ENCODE measurements at places on chromosomes 6 and 20.

- DNase-seq, result no peak
Observed at GRCh38 chr20:43840382-43841070, 74.1 kb upstream of the TOX2 start.

- no peak for DNase-seq
Observed at GRCh38 chr20:9038791-9039535, 29.9 kb upstream of the PLCB4 start.

DNA sequence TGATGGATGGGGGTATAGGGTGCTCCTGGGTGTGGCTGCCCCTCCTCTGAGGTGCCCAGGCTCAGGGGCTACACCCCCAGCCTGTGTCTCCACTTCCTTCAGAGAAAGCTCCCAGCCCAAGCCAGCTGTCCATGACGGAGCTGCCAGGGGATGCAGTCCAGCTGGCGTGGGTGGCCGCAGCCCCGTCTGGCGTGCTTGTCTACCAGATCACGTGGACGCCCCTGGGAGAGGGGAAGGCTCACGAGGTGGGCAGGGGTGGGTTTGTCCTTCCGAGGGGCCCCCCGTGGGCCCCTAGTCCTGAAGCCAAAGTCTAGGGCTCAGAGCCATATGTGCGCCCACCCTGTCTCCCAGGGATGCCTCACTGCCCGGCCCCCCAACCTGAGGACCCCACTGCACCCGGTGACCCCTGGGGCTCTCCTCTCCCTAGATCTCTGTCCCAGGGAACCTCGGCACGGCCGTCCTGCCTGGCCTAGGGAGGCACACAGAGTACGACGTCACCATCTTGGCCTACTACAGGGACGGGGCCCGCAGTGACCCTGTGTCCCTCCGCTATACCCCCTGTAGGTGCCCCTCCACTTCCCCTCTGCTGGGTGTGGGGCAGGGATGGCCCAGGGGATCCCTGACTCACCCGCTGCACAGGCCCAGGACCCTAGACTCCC is 19.8 kb downstream of the COL20A1 start:
- no peak for DNase-seq

- DNase-seq, result no peak
Observed at GRCh38 chr6:151070631-151071051, 169.1 kb upstream of the AKAP12 start.

- no peak for DNase-seq
Observed at GRCh38 chr20:34557936-34558319, 590 bp upstream of the MAP1LC3A start.

DNA sequence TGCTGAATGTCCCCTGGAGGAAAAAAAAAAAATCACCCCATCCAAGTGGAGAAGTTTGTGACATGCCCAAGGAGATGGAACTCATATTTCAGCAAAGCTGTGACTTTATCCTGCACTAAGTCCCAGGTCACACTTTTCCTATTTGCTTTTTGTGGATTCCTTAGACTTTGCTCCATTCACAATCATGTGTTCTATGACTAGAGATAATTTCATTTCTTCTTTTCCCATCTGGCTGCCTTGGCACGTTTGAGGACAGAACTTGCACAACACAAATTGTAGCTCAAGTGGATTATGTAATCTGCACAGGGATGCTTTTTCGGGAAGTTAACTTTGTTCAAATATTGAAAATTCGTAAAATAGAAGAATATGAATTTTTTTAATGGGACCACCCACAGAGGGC is 100.7 kb upstream of the PTPN1 start:
- no peak for DNase-seq

GRCh38 chr20:20207291-20207690 is 155.0 kb downstream of the CFAP61 start:
- DNase-seq, result no peak
